Stimulated activated naive CD4-positive, alpha-beta T cell (primary cell): ENCODE measurements at places on chromosomes 7 and 10.

DNA sequence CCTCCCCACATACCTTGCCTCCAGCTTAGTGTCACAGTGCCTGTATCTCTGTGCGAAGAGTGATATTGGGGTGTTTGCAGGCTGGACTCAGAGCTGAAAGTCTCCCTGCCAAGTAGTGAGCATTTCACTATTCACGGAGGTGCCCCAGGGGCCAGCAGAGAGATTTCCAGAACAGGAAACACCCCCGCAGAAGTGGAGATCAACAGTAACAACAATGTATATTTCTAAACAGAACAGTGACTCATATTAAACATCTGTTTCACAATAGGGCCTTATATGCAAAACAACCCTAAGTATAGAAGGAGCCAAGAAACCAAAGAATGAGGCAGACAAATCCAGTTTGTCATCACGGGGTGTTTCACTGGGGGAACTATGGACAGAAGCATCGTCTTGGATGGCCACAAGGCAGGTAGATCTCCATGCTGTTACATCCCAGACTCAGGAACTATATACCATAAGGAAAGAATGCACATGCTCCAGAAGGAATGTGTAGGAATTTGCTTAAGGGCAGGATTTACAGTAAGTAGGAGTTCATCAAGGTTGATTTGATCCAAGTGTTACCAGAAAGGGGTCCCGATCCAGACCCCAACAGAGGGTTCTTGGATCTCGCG lies 29.3 kb upstream of the CCL24 start:
- DNase-seq: no peak

DNA sequence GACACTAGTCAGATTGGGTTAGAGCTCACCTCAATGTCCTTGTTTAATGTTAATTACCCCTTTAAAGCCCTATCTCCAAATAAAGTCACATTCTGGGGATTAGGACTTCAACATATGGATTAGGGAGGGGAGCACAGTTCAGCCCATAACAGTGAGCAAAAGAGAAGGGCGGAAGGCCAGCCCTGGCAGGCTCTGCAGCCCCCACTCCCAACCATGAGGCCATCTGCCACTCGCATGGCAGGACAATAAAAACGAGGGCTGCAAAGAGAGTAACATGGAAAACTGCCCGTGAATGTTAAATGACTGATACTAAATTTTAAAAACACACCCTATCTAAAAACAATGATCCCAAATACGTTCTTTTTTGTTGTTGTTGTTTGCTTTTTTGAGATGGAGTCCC lies 38.7 kb downstream of the RGS10 start:
- no peak for DNase-seq

DNA sequence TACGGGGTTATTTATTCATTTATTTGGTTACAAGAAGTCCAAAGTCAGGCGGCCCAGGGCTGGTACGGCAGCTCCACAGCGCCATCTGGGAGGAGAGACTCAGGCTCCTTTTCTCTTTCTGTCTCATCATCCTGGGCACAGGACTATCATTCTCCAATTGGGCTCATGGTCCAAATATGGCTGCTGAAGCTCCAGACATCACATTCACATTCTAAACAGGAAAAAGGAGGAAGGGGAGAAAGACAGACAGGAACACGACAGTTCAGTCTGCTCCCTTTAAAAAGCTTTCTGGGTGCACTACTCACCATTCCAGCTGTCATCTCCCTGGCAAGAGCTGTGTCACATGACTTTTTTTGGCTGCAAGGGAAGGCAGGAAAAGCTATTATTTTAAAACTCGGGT lies 74.4 kb upstream of the PDZD8 start:
- no peak for DNase-seq

DNA sequence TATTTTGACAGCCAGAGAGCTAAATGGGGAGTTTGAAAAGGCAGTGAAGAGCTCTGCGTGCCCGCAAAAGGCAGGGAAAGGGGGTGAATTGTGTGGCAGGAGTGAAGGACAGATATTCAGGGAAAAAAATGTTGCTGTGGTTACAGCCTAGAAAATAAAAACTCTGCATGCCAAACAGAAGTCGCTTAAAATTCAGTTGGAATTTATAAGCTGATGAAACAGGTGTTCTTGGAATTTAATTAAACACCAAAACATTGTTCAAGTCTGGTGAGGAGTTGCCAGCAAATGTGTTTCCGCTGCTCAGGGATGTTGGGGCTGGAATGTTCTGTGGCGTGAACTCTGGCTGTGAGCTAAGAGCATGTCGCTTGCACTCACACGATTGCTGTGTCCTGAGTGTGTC lies 169.3 kb downstream of the ADRA2A start:
- no peak for DNase-seq

GRCh38 chr7:7736671-7737070 lies 18.3 kb upstream of the RPA3 start:
- no peak for DNase-seq

DNA sequence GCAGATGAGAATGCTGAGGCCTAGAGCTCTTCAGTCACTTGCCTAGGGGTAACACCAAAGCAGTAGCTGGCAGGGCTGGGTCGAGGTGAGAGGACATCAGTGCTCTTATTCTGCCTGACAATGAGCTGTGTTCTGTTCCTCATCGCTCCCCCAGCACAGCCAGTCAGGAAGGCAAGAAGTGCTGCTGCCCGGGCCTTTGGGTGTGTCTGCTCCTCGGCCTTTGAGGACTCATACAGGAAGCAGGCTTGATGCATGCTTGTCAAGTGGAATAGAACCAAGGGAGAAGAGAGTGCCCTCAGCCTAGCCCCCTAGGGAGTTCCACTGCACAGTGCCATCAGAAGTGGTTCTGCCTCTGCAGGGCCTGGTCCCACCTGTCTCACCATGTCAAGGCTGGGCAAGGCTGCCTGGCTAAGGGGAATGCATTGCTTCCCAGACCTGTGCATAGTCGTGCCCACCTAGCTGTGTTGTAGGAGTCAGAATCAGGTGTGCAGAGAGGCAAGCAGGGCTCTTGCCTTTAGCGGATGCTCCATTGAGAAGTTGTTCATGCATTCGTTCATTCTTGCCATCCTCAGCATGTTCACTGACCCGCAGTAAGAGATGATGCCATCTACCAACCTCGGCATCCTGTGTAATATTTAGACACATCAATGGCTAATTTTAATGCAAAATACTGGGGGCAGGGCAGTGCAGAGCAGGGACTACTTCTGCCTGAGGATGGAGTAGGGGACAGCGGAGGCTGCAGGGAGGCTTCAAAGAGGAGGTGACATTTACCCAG lies 156.6 kb downstream of the RPS24 start:
- DNase-seq: no peak

GRCh38 chr10:122464250-122464510 lies 2.8 kb downstream of the HTRA1 start:
- DNase-seq: no peak

DNA sequence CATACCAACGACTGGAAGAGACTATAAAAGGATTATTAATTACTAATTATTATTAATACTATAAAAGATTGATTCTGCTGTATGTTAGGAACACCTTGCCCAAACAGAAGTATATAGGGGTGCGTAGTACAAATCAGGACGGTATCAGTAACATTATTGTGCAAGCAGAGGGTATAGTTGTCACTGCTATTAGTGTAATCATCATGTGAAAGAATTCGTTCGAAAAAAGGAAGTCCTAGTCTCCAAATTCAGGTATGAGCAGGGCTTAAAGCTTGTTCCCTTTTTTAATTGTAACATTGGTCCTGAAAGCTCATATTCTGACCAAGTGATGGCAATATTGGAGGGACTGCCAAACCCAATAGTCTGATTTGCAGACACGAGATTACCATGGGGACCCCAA lies 81.8 kb downstream of the THSD7A start:
- no peak for DNase-seq
